ENCODE measurements at places on chromosomes 16 and 17.

- ATAC-seq: peak; percentile 2
Measured at GRCh38 chr16:4893103-4893862, 43.7 kb downstream of the PPL start.

DNA sequence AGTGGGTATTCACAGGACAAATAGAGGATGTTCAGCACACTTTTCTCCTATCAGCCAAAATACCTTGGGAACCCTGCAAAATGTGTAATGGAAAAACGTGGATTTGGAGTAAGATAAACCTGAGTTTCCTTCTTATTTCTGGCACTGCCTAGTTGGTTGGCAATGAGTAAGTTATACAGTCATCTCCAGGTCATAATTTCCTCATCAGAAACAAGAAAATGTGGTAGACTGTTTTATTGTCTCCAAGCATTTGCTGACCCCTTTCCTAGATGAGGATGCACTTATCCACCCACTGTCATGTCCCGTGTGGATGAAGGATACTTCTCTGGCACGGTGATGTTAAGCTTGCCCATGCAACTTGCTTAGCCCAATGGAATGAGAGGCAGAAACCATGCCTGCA lies 458.0 kb downstream of the KIF2B start:
- ATAC-seq: no peak

DNA sequence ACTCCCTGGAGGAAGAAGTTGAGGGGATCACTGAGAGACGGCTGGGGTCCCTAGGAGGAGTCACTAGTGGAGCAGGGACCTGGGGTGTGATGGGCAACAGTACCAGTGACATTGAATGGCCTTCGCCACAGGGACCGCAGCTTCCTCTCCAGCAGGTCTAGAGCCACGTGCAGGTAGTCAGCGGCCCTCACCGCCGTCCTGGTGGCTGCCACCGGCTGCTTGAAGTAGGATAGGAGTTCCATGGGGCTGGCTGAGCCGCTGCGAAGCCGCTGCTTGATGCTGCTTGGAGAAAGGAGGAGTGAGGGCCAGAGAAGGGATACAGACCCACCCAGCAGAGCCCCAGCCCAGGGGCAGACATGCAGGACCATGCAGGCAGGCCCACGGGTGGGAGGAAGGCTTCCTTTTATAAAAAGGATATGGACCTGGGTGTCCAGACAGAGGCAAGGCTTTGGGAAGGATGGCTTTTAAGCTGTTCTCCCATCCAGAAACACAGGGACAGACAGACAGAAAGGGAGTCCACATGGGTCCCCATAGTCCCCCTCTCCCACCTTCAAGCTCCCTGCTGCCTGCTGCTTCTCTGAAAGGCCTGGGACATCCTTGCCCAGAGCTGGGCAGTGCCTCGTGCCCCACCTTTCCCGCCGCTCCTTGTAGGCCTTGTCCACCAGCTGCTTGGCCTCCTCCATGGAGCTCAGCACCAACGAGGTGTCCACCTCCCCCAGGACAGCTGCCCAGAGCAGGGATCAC lies 827 bp downstream of the MPO start:
- ATAC-seq: peak; percentile 16

GRCh38 chr16:76294396-76295214 lies 17.4 kb downstream of the CNTNAP4 start:
- no peak for ATAC-seq

- peak; percentile 89 for ATAC-seq
Measured at GRCh38 chr17:14748036-14748710, 447.3 kb downstream of the HS3ST3B1 start.

DNA sequence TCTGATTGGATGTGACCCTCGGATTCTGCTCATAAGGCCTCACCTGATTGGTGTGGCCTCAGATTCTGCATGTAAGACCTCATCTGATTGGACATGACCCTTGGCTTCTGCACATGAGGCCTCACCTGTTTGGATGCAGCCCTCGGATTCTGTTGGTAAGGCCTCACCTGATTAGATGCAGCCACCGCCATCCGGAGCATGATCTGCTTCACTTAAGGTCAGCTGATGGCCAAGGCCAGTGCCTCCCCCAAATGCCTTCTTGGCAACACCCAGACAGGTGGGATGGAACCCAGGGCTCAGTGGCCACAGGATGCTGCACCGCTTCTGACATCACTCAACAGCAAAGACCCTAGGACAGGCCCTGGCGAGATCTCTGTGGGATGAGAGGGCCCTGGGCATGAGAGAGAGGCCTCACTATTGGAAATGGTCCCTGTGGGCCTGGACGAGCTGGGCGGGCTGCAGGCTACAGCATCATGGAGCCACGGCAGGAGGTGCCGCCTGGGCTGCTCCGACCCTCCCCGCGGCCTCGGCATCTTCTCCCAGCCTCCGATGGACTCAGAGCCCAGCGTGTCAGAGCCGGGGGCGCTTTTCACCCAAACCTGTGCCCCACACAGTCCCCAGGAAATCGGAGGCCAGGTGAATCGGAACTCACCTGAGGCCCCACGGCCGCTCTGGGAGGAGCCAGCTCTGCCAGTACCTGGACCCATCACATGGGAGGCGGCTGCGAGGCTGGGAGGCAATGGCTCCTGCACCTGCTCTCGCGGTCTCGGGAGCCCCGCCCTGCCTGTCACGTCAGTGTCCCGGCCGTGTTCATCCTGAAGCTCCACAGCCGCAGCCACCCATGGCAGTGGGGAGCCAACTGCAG lies 60.9 kb upstream of the ZNF469 start:
- ATAC-seq: no peak

GRCh38 chr17:70013911-70014310 lies 61.1 kb upstream of the KCNJ16 start:
- ATAC-seq: no peak

DNA sequence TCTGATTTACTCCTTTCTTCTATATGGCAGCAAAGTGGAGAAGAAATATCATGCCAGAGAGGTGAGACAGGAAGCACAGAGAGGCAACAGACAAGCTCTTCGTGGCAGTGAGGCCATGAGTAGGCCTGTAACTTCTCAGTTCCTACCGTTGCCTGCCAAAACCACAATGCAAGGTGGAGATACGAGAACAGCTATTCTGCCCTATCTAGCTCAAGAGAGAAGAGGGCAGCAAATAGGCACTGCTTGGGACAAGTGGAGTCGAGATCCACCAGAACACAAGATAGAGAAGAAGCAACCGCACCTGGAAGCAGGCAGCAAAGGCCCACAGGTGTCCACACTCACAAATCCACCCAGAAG lies 24.8 kb downstream of the RANBP10 start:
- no peak for ATAC-seq

DNA sequence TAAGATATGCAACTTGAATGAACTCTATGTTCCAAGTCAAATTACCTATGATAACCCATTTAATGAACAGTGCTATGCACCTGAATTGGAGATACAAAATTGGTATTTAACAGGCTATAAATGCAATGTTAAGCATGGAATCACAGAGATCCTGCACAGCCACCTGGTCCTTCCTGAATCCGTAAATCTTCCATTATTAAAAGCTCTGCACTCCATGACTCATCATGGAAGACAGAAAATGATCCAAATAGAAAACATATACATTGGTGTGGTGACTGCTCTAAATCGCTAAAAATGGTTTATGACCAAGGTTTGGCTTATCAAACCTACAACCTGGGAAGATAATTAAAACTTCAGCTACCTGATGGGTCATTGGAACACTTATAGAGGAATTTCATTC lies 45.3 kb downstream of the GLG1 start:
- ATAC-seq: no peak

DNA sequence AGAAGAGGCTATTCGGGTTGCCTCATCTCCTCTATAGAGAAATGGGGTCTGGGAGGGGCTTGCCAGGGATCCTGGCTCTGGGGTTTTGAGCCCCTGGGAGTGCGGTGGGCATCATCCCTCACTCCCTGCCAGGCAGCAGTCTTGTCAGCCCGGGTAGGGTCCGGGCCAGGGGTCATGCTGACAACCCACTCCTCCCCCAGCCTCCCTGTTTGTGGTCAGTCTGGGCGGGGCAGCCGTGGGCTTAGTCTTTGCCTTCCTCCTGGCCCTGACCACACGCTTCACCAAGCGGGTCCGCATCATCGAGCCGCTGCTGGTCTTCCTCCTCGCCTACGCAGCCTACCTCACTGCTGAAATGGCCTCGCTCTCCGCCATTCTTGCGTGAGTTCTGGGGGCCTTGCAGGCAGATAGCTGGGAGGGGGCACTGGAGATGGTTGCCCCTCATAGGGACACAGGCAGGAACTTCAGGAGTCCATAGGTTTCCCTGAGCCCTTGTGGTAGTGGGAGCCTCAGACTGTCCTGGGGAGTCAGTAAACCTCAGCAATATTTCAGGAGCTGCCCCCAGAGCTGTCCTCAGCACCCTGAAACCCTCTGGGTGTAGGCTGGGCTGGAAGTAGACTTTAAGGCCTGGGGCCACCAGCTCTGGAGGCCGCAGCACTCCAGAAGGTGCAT lies 6.9 kb downstream of the SLC9A5 start:
- ATAC-seq: no peak

- ATAC-seq: peak; percentile 72
Measured at GRCh38 chr16:85316321-85316919, 204.1 kb upstream of the CIBAR2 start.

GRCh38 chr16:4344983-4345835 lies 5.9 kb downstream of the PAM16 start:
- no peak for ATAC-seq

DNA sequence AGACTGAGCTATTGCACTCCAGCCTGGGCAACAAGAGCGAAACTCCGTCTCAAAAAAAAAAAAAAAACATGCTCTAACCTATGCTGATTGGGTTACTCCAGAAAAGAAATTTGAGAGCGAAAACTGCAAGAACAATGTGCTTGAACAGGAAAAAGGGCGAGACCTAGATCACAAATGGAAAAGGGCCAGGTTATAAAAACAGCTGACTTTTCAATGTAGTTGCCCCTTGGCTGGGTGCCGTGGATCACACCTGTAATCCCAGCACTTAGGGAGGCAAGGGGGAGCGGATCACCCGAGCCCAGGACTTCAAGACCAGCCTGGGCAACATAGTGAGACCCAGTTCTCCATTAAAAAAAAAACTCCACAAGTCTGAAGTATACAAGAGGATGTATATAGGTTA lies 48.8 kb downstream of the MRM3 start:
- ATAC-seq: no peak

GRCh38 chr17:6670571-6670970 lies 19.0 kb downstream of the C17orf100 start:
- ATAC-seq: no peak

- peak; percentile 58 for ATAC-seq
Measured at GRCh38 chr16:19114359-19115147, 789 bp downstream of the ITPRIPL2 start.

GRCh38 chr17:81057079-81057730 lies 22.3 kb downstream of the BAIAP2 start:
- peak; percentile 90 for ATAC-seq

DNA sequence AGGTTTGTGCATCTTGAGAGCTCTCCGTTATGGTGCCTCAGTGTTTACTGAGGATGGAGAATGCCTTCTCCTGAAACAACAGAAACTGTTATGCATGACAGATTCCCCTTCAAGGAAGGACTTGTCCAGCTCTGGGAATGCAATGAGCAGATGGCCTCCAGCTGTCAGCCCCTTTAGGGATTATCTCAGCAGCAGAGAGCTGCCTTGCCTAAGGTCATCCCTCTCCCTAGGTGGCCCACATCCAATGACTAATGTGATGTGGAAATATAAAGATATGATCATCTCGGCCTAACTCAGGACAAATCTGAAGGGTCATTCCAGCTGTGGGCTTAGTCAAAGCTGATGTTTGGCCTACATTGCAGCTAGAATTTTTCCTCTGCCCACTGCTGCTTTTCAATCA lies 214.3 kb upstream of the N4BP1 start:
- ATAC-seq: no peak

DNA sequence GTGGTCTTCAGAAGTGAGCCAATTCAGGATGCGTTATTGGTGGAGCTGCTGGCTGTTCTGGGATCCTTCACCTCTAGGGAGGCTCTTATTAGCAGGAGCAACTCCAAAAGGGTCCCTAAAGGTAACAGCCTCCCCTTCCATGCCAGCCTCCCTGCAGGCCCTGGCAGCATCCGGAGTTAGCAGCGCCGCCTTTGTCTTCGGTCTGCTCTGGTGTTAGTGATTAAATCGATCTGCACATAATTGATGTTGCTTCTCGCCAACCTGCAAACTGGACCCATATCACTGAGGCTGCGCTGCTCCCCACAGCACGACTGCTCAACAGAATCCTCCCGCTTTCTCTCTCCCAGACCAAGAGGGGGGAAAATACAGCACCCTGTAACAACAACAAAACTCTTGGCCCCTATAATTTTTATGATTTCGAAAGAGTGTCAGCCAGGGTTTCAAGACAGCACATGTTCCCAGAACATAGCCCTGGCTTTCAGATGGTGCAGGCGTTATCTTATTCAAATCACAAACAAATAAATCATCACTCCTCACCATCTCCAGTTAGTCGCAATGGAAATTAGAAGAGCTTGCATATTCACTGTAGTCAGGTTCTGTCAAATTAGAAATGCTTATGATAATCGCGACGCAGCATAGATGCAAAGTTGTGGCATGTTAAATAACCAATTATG lies 76.0 kb downstream of the IRX3 start:
- no peak for ATAC-seq

All from esophagus mucosa (tissue), 1 donor.